WTC11 (cell line): ENCODE measurements at places on chromosomes 16 and 17. TPM values are rescaled to one million over a fixed set of nuclear protein-coding genes. Genes with fewer than 3 reads are reported as not detected.

DNA sequence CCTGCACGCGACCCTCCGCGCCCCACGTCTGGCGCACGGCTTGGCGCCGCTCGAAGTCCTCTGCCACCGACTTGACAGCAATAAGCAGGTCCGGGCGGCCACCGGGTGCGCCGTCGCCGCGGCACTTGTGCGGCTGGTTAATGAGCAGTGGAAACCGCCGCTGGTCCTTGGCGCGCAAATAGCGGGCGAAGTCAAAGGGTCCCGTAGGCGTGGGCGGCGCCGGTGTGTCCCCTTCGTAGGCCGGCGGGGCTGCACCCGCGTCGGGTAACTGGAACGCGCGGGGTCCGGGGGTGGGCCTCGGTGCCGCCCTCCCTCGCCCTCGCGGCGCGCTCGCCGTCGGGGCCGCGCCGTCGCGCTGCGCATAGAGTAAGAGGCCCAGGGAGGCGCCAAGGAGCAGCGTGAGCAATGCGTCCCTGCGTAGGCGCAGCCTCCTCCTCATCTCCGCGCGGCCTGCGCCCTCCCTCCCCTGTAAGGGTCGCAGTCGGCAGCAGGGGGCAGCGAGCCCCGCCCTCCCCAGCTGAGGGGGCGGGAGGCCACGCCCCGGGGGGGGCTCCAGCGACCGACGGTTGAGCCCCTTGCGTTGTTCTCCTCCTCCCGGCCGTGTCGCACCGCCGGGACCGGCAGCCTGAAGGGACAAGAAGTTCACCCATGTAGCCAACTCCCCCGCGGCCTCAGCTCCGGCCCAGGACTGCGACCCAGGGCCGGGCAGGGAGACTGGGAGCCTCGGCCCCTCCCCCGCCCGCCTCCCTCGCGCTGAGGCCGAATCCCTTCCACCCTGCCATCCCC lies 558 bp downstream of the B3GNT9 start:
- peak; percentile 86 for DNase-seq

The PABPN1L gene
- not detected in 3 replicates for total RNA-seq

The KRTAP16-1 gene
- total RNA-seq: not detected in 3 replicates

GRCh38 chr16:77785373-77785764 lies 3.0 kb upstream of the VAT1L start:
- no peak for DNase-seq

GRCh38 chr16:77117707-77118106 lies 73.3 kb upstream of the MON1B start:
- no peak for DNase-seq

- no peak for DNase-seq
These were observed 6.5 kb downstream of the TM4SF5 start for GRCh38 chr17:4777969-4778760.

- no peak for DNase-seq
These were observed 21.7 kb upstream of the CLEC18A start for GRCh38 chr16:69929480-69929879.

The NHERF2 gene
- 23.3 to 31.1 TPM (median 28.0 TPM) in 3 replicates for total RNA-seq
